Heart right ventricle (tissue), 16 donors: ENCODE measurements at places on chromosomes 13 and 19. TPM values are rescaled to one million over a fixed set of nuclear protein-coding genes. Genes with fewer than 3 reads are reported as not detected.

DNA sequence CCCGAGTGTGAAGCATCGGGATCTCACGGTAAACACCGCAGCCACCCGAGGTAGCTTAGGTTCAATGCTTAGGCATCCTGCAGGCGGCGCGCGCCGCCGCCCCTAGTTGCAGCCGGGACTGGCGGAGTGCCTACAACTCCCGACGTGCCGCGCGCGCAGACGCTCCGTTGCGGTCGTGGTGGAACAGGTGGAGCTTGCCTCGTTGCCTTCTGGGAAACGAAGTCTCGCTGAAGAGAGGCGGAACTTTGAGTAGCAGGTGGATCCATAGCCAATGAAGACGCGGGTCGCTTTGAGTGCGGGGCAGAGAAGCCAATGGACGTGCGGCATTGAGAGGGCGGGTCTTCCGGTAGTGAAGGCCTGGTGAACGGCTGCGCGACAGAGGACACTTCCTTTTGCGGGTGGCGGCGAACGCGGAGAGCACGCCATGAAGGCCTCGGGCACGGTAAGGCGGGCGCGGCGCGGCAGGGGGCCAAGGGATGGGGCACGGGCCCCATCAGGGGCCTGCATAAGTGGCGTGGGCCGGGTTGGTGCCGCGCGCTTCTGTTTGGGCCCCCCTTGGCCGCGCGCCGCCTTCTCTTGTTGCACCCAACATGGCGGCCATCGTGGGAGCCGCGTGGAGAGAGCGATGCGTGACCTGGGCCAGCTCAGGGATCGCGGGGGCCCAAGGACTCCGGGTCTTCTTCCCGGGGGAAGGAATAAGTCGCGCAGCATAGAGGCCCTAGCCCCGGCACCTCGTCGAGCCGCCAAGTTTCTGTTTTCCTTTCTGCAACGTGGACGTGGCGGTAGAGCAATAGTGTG, at the start of gene RPL18A:
RPL18A (plus strand) TSS at position 378 of the 798 bp plus-strand sequence; CDS start at position 425, 47 bp downstream.
- H3K4me1 ChIP-seq, result peaks cover 30% of the 10 kb centered on the region
- DNase-seq, result peak; percentile 99
- H3K27ac ChIP-seq, result peak within 1 kb of the TSS; percentile 92
- peaks cover 14% of the 10 kb centered on the region for H3K36me3 ChIP-seq

GRCh38 chr19:10114651-10115391, 3.3 kb downstream of the P2RY11 start:
- DNase-seq, result no peak
- H3K36me3 ChIP-seq, result peaks cover 70% of the 10 kb centered on the region
- H3K4me3 ChIP-seq, result no peak overlapping the region
- peaks cover 13% of the 10 kb centered on the region for H3K4me1 ChIP-seq
- no peaks in the 10 kb centered on the region for H3K27me3 ChIP-seq

DNA sequence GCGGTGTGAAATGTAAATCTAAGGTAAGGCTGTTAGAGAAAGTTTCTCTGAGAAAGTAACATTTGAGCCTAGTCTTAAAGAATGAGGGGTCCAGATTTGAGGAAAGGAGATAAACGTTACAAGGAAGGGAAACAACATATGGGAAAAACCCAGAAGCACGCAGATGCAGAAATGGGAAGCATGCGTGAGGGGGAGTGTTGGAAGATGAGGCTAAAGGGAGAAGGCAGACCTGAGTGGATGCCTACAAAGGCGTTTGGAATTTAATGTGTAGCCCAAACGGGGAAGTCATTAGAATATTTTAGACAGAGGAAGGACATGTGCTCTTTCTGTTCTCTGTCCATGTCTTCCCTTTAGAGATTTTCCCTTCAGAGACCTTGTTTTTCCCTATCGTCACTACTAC, 61.0 kb downstream of the TPT1 start:
- no peaks in the 10 kb centered on the region for H3K36me3 ChIP-seq
- no peak overlapping the region for H3K4me3 ChIP-seq
- H3K27me3 ChIP-seq, result no peaks in the 10 kb centered on the region
- DNase-seq, result no peak

DNA sequence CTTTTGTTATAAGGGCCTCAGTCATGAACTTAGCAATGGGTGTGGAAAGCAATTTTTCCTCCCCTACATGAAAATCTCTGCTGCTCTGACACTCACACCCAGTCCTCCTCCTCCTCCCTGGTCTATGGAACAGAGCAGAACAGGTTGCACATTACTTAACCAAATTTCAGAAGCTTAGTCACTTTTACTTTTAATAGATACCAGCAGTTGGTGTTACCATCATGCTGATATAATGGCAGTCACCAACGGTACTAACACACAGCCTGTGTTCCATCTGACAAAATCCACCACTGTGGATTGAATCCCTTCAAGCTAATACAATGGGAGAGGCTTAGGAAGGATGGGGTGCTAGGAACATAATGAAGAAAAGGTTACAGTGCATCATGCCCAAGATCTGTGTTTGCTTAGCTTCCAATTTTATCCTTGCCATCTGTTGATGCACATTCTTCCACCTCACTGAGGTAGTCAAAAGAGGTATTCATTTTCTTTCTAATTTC, 9.8 kb downstream of the TPT1 start:
- no peak overlapping the region for H3K4me3 ChIP-seq
- peaks cover 8% of the 10 kb centered on the region for H3K36me3 ChIP-seq
- H3K27me3 ChIP-seq, result no peaks in the 10 kb centered on the region
- peak overlapping the region; percentile 91 for H3K27ac ChIP-seq
- no peak for DNase-seq
- peaks cover 40% of the 10 kb centered on the region for H3K4me1 ChIP-seq

- H3K4me1 ChIP-seq, result peaks cover 36% of the 10 kb centered on the region
- H3K4me3 ChIP-seq, result no peak overlapping the region
- H3K27ac ChIP-seq, result no peak overlapping the region
Measured at GRCh38 chr19:12954612-12954962, 2.4 kb downstream of the GADD45GIP1 start.

DNA sequence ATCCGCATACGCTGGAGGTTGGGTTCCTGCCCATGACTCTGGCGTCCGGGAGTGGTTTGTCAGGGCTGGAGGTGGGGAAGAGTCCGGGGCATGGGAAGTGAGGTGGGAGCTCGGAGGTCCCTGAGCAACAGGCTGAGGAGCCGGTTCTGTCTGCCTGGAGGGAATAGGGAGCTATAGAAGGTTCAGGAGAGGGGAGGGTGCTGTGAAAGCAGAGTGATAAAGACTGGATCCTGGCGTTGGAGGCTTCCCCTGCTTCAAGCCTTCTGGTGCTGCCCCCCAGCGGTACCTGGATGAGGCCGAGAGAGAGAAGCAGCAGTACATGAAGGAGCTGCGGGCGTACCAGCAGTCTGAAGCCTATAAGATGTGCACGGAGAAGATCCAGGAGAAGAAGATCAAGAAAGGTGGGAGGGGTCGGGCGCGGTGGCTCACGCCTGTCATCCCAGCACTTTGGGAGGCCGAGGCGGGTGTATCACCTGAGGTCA, 2.6 kb downstream of the HMG20B start:
- DNase-seq, result no peak
- no peaks in the 10 kb centered on the region for H3K27me3 ChIP-seq
- H3K4me1 ChIP-seq, result peaks cover 14% of the 10 kb centered on the region
- H3K27ac ChIP-seq, result no peak overlapping the region
- H3K4me3 ChIP-seq, result no peak overlapping the region

- H3K27ac ChIP-seq, result peak overlapping the region; percentile 57
- H3K36me3 ChIP-seq, result no peaks in the 10 kb centered on the region
- peaks cover 34% of the 10 kb centered on the region for H3K4me1 ChIP-seq
- DNase-seq, result peak; percentile 81
Measured at GRCh38 chr13:109869312-109870237, 83.2 kb upstream of the IRS2 start.

MAP4K1 gene
- 0.99 TPM for polyA plus RNA-seq

LILRA5 gene
- polyA plus RNA-seq, result 3.7 TPM

FCER2 gene
- polyA plus RNA-seq, result 0.13 TPM

PHLDB3 gene
- 5.7 TPM for polyA plus RNA-seq
